Fibroblast of mammary gland (primary cell): ENCODE measurements at places on chromosomes 11 and 22.

- DNase-seq = peak; percentile 59
These were observed 90.3 kb downstream of the ZBTB16 start for GRCh38 chr11:114149689-114150407.

- no peak for DNase-seq
These were observed 9.1 kb downstream of the P2RY6 start for GRCh38 chr11:73281201-73281741.

- DNase-seq = peak; percentile 71
These were observed 9.2 kb downstream of the OR8B4 start for GRCh38 chr11:124415356-124415923.

DNA sequence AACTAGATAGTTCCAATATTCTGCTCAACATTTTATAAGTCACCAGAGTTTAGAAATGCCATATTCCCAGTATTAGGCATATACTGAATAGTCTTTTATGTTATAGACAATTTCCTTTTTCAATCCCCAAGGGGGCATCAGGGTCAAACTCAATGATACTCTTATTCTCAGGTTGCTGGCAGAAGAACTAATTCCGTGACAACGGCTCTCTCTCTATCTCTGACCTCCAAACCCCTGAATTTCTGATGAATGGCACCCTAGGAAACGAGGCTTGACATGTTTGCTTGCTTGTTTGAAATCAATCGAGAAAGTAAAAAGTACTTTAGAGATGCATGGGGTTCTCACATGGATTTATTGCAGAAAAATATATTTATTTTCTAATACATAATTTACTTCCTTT is 160.1 kb downstream of the CASP12 start:
- no peak for DNase-seq

GRCh38 chr22:17672417-17672991 is 33.9 kb downstream of the BCL2L13 start:
- no peak for DNase-seq

GRCh38 chr22:38831166-38831945 is 12.5 kb downstream of the NPTXR start:
- peak; percentile 82 for DNase-seq

DNA sequence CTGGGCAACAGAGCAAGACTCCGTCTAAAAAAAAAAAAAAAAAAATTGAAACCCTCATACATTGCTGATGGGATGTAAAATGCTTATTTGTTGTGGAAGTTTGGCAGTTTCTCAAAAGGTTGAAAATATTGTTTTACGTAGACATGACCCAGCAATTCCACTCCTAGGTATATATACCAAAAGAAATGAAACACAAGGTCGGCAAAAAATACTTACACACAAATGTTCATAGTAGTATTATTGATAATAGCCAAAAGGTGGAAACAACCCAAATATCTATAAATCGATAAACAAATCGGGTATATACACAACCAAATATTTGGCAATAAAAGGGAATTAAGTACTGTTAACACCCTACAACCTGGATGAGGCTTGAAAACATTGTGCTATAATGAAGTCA is 5.1 kb upstream of the ZNF143 start:
- no peak for DNase-seq

DNA sequence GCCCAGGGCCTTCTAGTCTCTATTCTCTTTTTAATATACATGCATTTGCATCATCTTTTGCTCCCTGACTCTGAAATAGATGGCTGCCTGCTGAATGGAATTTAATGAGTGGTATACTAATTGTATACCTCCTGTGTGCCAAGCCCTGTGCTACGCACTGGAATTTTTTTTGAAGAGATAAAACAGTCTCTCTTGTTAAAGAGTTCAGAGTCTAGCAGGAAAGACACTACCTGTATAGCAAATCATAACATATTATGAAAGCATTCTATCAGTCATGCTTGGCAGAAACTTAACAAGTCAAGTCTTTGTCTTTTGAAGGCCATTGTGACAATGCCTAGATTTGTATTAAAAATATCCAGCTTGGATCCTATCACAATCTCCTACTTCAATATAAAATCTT is 63.7 kb upstream of the SESN3 start:
- no peak for DNase-seq

- DNase-seq = peak; percentile 99
These were observed at the start of gene CCDC89 for GRCh38 chr11:85685820-85686459. Gene CCDC89, minus strand, starts transcription at chr11:85686195. Its CDS starts 65 bp downstream, at chr11:85686130.

DNA sequence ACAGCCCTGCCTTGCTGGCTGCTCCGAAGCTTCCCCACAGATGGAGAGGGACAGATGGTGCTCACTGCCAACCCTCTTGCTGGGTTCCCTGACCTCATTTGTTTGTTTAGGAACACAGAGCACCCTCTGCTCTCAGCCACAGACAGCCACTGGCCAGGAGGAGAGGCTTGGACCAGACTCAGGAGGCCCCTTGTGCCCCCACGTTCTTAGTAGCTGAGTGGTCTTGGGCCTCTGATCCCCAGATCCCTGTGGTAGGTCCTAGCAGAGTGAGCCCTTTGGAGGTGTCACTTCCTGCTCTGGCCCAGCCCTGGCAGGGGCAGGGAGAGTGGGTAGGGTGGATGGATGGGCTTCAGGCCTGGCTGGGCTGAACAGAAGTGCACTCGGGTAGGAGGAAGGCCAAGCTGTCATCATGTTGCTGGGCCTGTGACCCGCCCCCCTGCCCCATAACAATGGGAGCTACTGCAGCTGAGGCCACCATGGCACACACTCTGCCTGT is 84.0 kb downstream of the DHCR7 start:
- DNase-seq = no peak

DNA sequence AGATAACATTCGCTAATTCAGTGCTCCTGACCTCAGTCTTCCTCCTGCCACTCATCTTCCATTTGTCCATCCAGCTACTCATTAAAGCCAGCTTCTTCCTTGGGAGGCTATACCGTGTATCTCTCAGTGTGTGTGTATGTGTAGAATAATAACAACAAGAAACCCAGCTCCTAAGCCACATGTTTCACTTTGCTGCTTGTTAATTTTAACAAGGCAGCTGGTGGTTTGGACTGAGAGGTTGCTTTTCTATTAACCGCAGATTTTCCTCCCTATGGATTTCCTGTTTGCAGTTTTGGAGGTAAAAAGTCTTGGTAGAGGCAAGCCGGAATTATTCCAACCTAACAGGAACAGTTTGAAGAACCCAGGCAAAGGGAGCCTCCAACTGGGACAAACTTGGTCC is 165.0 kb downstream of the ADAMTS15 start:
- no peak for DNase-seq

DNA sequence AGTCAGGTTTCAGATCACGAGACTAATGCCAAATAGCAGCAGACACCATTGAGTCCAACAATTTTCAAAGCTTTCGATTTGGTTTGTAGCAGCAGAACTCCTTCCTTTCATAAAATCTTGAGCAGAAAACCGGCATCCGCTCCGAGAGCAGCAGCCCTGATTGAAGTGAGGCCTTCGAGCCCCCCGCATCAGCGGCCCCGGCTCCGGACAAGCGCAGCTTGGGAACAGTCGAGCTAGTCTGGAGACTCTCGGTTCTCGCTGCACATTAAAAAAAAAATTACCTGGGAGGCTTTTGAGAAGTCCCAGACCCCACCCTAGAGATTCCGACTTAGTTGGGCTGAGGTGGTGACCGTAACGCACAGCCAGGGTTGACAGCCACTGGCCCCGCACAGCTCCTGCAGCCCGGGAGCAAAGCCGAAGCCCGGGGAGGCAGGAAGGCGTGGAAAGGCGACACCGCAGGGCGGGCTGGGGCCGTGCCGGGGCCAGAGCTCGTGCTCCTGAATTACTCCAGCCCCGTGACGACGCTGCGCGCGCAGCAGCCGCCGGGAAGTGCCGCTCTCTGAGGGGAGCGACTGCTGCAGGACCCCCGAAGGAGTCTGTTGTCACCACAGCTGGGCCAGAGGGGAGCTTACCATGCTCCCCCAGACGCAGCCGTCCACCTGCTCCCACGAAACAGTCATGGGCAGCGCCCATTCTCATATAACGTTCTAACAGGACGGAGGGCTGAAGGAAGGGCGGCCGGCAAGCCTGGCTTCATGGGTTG is 57.8 kb downstream of the SPATA19 start:
- no peak for DNase-seq

DNA sequence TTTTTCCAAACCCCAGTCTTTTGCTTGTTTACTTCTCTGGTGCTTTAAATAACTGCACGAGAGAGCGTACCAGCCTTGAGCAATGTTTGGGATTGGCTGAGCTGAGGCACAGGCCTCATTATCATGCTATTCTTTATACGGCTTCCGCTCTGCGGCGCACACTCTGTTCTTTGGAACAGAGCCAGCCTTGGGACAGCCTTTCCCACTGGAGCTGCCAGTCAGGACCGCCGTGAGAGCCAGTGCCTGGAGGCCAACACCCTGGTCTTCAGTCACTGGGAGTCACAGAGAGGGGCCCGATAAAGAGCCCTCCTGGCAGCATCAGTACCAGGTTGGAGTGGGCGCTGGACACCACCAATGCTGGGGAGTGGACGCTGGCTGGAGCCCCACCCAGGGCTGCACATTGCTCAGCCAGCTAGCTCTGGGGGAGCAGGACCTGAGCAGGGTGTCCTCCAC is 125.6 kb downstream of the BCR start:
- peak; percentile 46 for DNase-seq
